Amygdala (tissue), 56 donors: ENCODE measurements at places on chromosomes 4 and X.

DNA sequence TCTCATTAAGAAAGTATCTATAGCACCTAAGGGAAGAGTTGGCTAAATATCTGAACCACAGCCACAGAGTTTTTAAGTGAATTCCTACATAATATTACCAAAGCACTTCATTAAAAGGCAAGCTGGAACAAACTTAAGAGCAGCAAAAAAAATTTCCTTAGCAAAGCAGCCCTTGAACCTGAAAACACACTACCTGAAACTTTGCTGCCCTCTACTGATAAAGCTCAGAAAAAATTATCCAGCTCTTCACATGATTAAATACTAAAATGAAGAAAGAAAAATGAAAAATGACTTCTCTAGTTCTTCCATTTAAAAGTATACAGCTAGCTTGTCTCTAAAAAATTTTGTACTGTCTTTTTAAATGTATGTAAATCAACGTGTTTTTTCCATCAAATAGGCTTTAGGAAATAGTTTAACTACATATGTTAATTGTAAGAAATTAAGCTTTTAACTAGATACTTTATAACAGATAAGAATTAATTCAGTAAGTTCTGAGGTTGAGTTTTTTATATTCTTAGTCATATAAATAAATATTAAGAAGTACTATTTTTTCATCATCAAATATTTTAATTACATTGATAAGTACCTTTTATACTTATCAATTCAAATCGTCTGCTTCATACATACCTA, 156.1 kb downstream of the STPG2 start:
- no peak for DNase-seq

GRCh38 chr4:10114607-10115006, 2.0 kb downstream of the WDR1 start:
- DNase-seq = no peak

- DNase-seq = no peak
These were observed 3.5 kb upstream of the ARHGEF6 start for GRCh38 chrX:136784231-136784630.

DNA sequence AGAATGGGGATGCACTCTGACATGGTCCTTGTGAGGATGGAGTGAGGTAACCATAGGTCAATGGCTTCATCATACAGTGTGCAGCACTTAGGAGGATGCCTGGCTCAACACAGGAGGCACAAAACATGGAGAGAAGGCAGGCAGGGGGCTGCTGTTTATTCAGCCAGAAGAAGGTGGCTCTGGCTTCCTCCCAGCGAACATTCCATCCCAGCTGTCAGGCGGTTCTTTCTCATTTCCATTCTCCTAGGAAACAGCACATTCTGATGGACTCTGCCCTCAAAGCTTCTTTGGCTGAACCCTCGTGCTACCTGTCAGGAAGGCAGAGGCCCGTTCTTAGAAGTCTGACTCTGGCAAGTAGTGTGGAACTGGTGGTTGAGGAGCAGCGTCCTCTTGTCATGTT, 18.6 kb downstream of the STK32B start:
- no peak for DNase-seq

DNA sequence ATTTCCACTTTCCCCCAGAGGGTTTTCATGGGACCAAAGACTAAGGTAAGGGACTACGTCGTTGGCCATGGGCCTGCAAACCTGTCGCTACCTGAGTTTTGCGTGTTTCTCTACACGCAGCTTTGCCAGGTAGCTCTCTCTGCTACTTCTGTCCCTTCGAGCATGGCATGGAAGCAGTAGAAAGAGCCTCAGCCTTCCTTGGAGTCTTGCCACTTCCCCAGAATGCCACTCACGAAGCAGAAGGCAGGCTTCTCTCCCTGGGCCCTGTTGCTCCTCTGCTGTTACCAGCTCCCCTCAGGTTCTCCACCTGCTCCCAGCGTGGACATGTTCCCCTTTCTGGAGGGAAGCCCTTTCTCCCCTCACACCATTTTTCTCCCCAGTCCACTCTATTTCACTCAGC, 292.9 kb downstream of the DCTD start:
- no peak for DNase-seq

DNA sequence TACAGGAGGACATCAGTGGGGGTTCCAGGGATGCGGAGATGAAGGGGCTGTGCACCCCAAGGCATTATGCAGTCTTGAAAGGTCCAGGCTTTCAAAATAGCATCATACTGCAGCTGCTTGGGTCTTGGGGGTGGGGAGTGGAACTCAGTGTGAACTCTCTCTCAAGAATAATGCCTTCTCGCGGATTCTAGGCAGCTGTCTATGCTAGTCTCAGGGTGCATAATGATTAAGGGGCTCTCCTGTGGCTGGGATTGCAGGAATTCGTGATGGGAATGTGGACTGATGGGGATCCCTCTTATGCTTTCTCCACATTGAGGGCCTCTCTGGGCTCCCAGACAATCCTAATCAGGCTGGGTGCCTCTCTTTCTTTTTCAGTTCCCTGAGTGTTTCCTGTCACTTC, 172.2 kb upstream of the ARHGAP24 start:
- DNase-seq = no peak

DNA sequence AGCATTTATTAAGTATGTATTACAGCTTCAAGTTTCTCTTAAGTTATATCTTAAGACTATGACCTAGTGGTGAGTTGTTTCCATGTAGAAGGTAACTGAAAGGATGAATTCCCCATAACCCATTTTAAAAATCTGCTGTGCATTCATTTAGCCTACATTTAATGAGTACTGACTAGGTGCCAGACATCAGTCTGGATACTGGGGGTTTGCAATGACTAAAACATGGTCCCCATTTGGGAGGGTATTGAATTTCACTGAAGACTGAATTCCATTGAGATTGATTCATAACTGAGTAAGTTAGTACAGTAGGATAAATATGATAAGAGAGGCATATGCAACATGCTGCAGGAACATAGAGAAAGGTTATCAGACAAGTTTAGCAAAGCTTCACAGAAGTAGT, 241.5 kb downstream of the FRAS1 start:
- no peak for DNase-seq

DNA sequence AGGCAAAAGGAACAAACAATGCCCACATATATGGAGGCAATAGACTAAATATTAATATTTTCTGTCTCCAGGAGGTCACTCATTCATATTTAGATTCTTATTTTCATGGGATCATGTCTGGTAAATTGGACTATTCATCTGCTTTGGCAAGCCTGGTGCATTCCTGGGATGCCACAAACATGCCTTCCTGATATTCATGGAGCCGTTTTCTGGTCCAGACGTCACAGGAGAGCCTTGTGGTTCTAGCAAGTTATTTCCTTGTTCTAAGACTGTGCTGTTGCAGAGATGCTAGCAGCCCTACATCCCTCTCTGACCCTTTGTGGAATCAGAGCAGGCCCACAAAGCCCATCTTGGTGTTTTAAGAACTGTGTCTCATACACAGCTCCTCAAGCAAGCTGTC, 16.1 kb upstream of the EXOSC9 start:
- no peak for DNase-seq

DNA sequence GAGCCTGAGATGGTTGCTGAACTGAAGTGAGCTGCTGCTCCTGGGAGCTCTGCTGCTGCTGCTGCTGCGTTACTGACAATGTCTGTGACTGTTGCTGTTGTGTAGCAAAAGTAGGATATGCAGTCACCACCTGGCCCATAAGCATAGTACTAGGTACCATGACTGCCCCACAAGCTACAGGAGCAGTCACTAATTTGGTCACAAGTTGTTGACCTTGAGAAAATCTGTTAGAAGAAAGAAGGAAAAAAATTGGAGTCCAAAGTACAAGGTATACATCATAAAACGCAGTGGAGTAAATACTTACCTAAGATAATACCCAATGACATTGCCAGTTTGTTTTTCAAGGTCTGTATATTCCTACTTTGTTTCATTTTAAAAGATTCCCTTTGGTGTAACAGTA, 42.6 kb downstream of the TMEM165 start:
- no peak for DNase-seq
